ENCODE measurements at places on chromosomes 4 and X.

GRCh38 chrX:123184866-123185276 lies 793 bp downstream of the GRIA3 start:
- DNase-seq: no peak

- DNase-seq: no peak
These were observed 56.1 kb downstream of the FAM13A start for GRCh38 chr4:89000844-89001360.

- no peak for DNase-seq
These were observed 176.4 kb downstream of the IL13RA2 start for GRCh38 chrX:114841051-114841450.

DNA sequence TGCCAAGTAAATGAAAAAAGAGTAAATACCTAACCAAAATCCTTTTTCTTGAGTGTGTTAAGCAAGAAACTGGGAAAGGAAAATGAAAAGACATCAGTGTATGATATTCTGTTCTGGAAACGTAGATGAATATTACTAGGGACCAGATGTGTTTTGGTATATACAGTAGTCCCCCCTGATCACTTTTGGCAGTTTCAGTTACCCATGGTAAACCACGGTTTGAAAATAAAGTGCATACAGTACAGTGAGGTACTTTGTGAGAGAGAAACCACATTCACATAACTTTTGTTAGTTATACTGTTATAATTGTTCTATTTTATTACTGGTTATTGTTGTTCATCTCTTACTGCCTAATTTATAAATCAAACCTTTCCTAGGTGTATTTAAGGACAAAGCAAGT lies 250.9 kb downstream of the TENM3 start:
- DNase-seq: no peak

DNA sequence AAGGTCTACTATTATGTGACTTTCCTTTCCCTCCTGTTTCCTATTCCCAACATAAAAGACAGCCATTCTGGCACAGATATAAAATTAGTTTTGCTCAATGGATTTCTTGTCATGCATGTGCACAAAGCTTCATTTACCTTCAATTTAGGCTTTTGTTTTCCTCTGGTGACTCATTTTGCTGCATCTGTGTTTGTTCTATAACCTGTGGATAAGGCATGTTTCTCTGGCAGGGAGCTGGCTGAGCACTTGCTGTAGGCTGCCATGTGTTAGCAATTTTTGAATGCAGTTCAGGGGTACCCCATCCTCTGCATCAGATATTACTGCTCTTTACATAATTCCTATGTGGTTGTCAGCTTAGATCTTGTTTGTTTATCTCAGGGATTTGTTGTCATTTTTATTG lies 202.8 kb upstream of the GRID2 start:
- no peak for DNase-seq

DNA sequence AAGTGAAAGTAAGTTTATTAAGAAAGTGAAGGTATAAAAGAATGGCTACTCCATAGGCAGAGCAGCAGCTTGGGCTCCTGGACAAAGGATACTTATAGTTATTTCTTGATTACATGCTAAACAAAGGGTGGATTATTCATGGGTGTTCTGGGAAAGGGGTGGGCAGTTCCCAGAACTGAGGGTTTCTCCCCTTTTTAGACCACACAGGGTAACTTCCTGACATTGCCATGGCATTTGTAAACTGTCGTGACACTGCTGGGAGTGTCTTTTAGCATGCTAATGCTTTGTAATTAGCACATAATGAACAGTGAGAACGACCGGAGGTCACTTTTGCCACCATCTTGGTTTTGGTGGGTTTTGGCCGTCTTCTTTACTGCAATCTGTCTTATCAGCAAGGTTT lies 557.6 kb downstream of the SPRY1 start:
- no peak for DNase-seq

GRCh38 chrX:129614481-129615255 lies 40.1 kb downstream of the APLN start:
- peak; percentile 73 for DNase-seq

DNA sequence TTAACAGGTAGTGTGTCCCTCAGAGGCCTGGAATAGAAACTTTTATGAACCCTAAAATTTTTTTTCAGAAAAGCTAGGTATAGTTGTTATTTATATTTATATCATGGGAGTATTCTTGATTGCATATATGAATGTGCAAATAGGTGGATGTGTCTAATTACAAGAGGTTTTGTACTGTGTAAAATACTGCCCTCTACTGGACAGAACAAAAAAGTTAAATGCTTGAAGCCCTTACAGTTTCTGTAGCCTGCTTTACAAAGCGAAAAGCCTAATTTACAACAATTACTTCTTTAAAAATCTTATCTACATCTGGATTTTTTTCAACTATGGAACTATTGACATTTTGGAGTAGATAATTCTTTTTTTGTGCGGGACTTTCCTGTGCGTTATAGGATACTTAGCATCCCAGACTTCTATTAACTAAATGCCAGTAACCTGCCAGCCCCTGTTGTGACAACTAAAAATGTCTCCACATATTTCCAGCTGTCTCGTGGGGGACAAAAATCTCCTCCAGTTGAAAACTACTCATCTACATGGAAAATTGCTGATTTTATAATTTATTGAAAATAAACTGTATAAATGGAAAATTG lies 35.1 kb downstream of the ENPEP start:
- DNase-seq: no peak

GRCh38 chr4:171025343-171025742 lies 787.9 kb upstream of the GALNTL6 start:
- DNase-seq: peak; percentile 55

DNA sequence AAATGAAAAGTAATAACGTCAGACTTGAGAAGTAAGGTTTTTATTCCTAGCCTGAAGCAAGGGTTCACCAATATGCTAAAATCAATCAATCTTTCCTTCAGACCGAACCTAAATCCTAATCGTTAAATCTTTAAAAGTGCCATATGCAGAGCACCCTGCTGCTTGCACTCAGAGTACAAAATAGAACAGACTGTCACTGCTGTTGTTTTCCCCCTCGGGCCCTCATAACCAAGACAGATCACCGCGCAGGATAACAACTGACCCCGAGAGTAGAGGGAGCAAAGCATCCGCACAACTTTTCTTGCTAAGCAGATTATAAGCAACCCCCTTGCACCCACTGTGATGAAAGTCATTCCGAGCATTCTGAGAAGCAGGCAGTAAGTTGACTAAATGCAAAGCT lies 550.9 kb upstream of the NDST4 start:
- no peak for DNase-seq

- no peak for DNase-seq
These were observed 140.5 kb downstream of the PACRGL start for GRCh38 chr4:20840648-20841190.

DNA sequence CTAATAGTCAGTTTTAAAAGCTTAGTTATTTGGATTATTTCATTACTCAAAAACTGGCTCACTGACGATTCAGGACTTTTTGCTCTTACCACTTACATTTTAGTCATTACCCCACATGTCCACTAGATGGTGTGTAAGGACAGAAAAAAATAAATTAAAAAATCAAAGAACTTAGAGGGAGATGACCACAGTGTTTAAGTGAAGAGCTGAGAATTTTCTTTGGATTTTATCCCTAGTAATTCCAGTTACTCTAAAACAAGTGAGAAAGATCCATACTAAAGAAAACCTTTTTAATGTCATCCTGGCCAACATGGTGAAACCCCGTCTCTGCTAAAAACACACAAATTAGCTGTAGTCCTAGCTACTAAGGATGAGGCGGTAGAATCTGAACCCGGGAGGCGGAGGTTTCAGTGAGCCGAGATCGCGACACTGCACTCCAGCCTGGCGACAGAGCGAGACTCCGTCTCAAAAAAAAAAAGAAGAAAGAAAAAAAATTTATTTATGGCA lies 26.4 kb upstream of the TMPRSS11B start:
- no peak for DNase-seq

- no peak for DNase-seq
These were observed 100.9 kb upstream of the TBC1D9 start for GRCh38 chr4:140857111-140857510.

GRCh38 chr4:177530561-177530960 lies 88.3 kb upstream of the AGA start:
- DNase-seq: no peak

DNA sequence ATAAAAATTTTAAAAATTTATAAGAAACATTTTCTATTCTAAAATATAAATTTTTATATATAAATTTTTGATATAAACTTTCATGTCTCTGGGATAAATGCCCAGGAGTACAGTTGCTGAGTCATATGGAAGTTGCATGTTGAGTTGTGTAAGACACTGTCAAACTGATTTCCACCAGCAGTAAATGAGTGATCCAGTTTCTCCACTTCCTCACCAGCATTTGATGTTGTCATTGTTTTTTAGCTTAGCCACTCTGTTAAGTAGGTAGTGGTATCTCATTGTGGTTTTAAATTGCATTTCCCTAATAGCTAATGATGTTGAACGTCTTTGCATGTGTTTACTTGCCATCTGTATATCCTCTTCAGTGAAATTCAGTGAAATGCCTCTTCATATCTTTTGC lies 66.5 kb downstream of the MAMLD1 start:
- DNase-seq: no peak

DNA sequence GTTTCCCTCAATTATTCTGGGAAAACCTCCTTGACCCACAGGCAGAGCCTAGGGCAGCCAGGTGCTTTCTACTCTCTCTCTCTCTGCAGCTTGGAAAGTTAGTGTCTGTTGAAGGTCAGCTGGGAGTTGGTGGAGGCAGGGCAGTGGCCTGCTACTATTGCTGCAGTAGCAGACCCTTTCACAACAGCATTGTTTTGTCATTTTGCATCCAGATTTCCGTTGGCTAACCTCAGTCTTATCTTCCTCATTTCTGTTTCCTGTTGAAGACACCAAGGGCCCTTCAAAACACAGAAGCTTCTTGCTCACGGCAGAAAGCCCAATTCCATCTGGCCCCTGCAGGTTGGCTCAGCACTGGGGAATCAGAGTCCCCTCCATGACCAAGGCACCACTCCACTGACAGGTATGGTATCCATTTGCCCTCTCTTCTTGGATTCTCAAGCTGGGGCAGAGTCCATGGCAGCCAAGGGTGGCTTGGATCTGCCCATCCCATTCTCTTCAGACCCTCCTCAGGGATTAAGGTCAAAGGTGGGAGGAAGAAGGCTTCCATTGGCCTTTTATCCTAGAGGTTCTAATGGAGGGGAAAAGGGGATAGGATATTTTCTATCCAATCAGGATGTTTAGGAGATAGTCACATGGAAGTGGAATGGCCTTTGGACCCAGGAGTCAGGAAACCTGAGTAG lies 24.6 kb downstream of the VSIG4 start:
- DNase-seq: peak; percentile 95

DNA sequence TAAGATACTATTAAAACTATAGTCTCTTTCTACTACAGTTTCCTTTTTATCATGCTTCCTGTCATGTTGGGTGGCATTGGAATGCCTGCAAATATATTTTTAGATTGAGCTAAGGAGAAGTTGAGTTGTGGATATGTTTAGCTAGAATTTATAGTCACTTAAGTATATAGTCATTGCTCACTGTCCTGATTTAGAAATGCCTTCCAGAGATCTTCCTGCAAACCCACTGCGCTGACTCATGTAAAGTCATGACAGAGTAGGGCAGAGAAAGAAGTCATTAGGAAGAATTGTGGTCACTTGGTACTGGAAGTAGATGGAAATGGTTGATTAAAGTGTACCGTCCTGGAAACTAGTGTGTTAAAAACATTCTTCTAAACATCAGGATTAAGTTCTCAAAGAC lies 490.3 kb upstream of the PABPC4L start:
- DNase-seq: no peak

DNA sequence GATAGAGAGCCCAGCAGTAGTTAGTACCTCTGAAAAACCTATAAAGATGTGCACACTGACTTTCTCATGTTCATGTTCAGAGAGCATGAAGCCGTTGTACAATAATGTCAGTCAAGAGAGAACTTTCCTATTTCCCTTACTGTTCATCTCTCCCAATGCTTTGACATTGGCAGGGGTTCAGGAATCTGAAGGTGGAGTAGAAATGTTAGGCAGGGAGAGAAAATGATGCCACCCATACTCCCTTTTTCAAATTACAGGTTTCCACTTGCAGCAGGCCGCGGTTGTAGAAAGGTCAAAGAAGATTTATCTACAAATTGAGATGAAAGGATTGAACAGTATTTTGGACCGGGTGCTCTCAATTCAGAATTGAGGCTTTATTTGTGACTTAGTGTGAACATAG lies 84.3 kb downstream of the DCAF8L2 start:
- no peak for DNase-seq

- no peak for DNase-seq
These were observed 412.3 kb downstream of the PDGFC start for GRCh38 chr4:156559346-156559745.

DNA sequence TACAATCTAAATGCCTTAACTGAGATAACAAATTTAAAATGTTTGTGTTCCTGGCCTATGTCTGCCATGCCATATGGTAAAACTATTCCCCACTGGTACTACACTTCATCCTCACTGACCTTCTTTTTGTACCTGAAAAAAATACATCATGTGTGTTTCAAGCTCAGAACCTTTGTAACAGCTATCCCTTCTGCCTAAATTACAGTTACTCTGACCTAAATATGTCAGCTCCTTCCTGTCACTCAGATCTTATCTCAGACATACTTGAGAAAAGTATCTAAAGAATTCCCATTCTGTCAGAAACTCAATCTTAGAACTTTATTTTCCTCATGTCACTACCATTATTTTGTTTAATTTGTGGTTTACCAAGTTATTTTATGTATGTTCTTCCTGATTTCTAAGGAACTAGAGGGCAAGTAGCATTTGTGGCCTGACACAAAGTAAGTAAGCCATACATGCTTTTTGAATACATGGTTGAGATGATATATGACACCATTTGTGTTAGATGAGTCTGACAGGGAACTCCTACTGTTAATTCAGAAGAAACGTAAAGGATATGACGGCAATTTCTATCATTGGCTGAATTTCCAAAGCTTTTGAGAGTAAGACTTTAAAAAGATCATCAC lies 456.5 kb upstream of the NDST3 start:
- no peak for DNase-seq

GRCh38 chr4:19924761-19925160 lies 326.9 kb upstream of the SLIT2 start:
- no peak for DNase-seq

GRCh38 chr4:133559987-133560386 lies 410.9 kb downstream of the PCDH10 start:
- DNase-seq: no peak

GRCh38 chr4:44727471-44727870 lies 1.1 kb upstream of the GNPDA2 start:
- DNase-seq: no peak

DNA sequence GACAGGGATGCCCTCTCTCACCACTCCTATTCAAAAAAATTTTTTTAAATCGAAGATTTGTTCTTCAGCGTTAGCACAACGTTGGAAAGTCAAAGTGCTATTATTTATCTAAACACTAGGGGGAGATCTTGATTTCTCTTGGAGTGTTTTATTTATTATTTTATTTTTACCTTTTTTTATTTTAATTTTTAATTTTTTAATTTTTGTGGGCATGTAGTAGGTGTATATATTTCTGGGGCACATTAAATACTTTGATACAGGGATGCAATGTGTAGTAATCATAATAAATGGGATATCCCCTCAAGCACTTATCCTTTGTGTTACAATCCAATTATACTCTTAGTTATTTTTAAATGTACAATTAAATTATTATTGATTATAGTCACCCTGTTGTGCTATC lies 37.4 kb upstream of the SLC10A4 start:
- DNase-seq: no peak

- no peak for DNase-seq
These were observed 403.0 kb upstream of the HS3ST1 start for GRCh38 chr4:11831739-11832138.

- DNase-seq: no peak
These were observed 11.9 kb downstream of the HSD17B13 start for GRCh38 chr4:87310691-87311335.

Measured in GDM1 (cell line).